EL (cell line): ENCODE measurements at places on chromosomes 7 and 10.

GRCh38 chr7:148535217-148535616 is 55.3 kb upstream of the C7orf33 start:
- DNase-seq, result no peak

GRCh38 chr7:83697804-83698530 is 49.0 kb upstream of the SEMA3E start:
- DNase-seq, result no peak

DNA sequence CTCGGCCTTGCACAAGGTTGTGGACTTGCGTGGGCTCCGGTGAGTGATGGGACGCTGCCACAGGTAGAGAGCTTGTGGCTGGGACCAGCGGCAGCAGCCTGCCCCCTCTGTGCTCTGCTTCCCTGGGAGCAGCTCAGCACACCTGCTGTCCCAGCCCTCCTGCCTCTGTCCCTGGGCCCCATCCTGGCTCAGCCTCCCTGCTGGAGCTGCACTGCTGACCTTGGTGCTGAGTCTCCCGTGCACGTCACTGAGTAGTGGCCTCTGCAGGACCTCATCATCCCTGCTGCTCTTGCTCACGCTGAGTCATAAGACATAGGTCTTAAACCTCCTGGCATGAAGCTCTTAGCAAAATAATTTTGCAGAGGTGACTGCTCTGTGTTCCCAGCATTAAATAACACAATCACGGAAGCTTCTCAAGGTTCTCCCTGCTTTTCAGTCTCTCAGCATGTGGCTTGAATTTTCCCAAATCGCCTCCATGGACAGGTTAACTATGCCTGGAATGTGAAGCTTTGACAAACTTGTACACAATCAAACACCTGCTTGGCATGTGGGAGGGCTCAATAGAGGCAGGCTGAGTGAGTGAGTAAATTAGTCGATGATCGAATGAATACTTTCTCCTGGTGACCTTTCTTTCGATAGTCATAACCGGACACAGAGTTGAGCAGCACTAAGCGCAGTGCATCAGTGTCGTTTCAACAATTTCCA is 63.8 kb upstream of the NPS start:
- DNase-seq, result peak; percentile 41

- no peak for DNase-seq
These were observed 187.7 kb upstream of the KLF6 start for GRCh38 chr10:3972460-3973301.

DNA sequence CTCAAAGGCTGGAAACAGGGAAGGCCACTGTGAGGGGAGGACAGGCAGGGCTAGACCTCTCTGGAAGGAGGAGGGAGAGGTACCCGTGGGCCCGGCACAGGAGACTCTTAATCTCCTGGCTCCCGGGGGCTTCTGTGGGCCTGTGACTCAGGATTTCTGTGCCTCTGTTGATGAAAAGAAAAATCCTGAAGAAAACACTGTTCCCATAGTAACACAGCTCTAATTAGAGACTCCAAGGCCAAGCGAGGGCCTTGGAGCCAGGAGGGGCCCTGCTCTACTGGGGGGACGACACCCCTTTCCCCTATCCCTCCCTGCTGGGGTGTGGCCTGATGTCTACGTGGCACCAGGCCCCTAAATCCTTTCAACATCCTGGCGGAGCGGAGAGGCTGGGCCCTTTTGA is 174.1 kb upstream of the TNRC18 start:
- no peak for DNase-seq

- no peak for DNase-seq
These were observed 99.1 kb downstream of the CCDC71L start for GRCh38 chr7:106561666-106562411.

DNA sequence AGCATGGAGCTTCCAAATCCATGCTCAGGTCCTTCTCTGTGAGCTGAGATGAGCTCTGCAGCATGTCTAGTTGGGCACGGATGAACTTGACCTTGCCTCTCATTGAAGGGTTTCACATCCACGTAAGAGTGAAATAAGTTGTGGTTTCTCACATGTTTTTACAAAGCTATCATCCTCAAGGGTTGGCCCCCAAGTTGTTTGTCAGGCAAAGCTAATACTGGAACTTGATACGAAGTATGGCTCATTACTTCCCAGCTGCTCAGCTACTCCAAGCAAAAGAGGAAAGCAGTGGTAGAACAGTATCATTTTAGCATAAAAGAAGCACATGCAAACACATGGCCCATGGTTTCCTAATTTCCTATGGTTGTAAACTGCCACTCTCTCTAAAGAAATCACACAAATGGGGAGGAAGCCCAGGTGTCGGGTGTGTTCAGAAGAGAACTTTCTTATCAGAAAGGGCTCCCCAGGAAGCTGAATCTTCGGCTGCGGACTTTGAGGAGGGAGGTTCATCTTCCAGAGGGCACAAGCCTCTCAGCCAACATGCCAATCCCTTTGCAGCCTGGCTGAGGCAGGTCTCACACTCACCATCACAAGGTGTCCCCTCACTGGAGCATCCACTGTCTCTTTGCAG is 45.3 kb downstream of the PDLIM1 start:
- no peak for DNase-seq

DNA sequence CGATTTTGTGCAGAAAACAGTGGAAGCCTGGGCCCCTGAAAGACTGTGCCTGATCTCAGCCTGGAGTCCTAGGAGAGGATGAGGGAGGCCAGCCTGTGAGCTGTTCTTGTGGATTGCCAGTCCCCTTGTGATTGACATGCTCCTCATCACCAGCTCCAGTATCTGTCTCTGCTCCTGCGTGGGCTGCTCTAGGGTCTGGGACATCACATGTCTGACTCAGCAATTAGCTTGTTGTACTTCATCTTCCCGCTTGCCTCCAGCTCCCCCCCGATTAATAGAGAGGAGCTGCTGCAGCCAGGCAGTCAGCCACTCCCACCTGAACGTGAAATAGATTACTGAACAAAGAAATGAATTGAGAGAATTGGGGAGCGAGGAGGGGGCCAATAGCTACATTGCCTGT is 99.6 kb upstream of the TBX20 start:
- no peak for DNase-seq

DNA sequence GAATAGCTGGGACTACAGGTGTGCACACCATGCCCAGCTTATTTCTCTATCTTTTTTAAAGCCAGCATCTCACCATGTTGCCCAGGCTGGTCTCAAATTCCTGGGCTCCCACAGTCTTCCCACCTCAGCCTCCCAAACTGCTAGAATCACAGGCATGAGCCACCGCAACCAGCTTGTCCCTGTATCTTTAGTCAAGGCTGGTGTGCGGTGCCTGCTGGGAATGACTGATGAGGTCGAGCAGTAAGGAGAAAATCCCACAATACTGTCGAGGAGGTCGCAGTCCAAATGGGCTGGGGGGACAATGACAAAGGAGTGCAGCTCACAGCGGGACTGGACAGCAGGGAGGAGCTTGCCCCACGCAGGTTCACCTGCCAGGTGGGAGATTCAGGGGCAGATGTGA is 50.2 kb upstream of the CALN1 start:
- no peak for DNase-seq

GRCh38 chr7:157795643-157796042 is 458.8 kb downstream of the DNAJB6 start:
- no peak for DNase-seq

GRCh38 chr7:8637322-8637721 is 203.9 kb downstream of the NXPH1 start:
- DNase-seq, result no peak

- DNase-seq, result no peak
These were observed 2.5 kb downstream of the RASSF4 start for GRCh38 chr10:44961931-44962750.

DNA sequence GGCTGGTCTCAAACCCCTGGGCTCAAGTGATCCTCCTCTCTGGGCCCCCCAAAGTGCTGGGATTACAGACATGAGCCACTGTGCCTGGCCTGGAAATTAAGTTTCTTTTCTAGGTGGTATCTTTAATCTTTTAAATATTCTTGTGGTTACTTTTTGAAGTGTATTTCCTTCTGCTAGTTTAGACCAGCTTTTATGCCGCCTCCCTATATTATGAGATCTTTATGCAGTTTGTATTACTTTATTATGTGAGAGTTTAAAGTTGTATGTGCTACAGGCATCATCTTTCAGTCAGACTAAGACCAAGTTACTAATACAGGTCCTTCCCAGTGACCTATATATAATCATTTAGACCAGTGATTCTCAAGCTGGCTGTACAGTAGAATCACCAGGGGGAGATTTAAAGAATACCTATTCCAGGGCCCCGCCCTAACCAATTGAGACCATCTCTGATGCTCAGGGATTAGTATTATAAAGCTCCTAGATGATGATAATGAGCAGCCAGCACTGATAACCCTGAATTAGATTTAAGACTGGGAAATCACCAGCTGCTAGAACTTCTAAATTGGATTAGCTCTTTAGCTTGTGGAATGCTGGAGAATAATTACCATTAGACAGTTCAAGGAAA is 11.3 kb downstream of the INPP5F start:
- no peak for DNase-seq

DNA sequence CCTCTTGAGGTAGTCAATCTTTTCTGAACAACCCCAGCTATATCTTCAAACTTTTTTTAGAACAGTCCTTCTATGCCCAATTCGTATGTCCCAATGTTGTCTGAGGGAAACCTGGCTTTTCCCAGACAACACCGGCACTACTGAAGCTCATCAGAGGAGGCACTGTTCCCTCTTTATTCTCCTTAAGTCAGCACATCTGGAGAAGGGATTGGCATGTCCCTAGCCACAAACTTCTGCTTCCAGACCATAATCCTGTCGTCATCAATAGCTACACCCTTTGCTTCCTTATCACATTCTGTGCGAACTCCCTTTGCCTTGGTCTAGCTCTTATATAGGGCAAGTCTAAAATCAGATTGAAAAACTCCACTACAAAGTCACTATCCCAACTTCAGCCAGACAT is 22.9 kb downstream of the PON3 start:
- no peak for DNase-seq

DNA sequence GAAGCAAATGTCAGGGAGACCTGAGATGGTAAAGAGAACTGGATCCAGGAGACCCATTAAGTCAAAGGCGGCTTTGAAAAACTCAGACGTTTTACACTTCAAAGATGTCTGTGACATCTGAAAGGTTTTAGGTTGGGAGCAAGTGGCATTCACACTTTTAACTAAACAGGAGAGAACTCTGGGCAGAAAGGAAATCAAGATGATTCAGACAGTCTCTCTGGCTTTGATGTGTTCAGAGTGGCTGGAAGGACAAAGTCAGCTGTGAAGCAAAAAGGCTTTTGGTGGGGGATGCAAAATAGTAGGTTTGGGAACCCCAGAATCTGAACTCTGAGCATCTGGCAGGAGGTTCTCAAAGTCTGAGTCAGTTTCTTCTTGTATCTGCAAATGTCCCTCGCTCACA is 66.6 kb downstream of the PRKCQ start:
- no peak for DNase-seq

- no peak for DNase-seq
These were observed 7.2 kb downstream of the ALKBH4 start for GRCh38 chr7:102457352-102457924.

GRCh38 chr7:27634671-27635493 is 27.8 kb downstream of the HIBADH start:
- DNase-seq, result no peak

- no peak for DNase-seq
These were observed 82.8 kb downstream of the ORC5 start for GRCh38 chr7:104124893-104125477.

DNA sequence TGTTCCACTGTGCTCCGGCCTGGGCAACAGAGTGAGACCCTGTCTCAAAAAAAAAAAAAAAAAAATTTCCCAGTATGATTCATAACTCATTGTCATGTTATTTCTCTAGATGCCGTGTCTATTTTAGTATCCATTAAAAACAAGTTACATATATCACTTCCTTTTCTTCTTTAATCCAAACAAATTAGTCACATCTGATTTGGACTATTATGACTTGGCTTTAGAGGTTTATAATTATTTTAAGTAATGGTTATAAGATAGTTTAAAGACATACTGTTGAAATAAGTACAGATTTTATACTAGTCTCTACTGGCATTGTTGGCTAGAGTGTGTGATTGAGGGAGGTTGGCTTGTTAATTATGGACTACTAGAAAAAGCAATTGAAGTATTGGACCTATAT is 53.3 kb downstream of the ZMYND11 start:
- DNase-seq, result peak; percentile 24

- no peak for DNase-seq
These were observed 1672.9 kb downstream of the REEP3 start for GRCh38 chr10:65194126-65194525.

DNA sequence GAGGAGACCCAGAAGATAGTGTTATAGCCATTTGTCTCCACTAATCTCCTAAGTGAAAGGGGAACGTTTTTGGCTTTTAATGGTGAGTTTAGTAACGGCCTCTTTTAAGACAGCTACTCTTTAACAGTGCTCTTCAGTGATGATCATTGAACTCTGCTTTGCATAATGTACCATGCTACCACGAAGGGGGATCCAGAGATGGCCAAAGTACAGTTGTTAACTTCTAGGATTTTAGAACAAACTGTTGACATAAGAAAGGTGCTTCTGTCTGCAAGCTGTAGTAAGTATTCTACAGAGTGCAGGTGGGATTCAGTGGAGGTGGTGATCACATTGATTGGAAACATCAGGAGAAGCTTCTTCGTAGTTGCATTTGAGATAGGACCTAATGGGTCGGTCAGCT is 114.1 kb upstream of the RPA3 start:
- DNase-seq, result no peak

DNA sequence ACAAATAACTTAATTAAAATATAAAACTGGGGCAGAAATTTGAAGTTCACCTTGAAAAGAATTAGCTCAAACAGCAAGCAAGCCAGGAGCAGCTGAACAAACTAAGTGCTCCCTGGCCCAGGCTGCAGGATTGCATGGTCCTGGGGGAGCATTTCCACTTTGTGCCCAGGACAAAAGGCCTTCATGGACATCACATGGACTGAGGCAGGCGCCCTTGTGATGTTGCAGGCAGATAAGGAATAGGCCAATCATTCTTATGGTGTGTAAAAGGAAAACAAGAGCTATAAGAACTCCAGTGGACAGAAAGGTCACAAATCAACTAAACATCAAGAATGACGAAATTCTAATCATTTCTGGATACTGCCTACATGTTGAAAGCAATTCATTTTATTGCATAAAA is 17.5 kb upstream of the TECTB start:
- DNase-seq, result no peak

- DNase-seq, result no peak
These were observed 26.5 kb upstream of the CNTNAP2 start for GRCh38 chr7:146090023-146090645.

- DNase-seq, result peak; percentile 86
These were observed 57.0 kb downstream of the YKT6 start for GRCh38 chr7:44257618-44258422.

DNA sequence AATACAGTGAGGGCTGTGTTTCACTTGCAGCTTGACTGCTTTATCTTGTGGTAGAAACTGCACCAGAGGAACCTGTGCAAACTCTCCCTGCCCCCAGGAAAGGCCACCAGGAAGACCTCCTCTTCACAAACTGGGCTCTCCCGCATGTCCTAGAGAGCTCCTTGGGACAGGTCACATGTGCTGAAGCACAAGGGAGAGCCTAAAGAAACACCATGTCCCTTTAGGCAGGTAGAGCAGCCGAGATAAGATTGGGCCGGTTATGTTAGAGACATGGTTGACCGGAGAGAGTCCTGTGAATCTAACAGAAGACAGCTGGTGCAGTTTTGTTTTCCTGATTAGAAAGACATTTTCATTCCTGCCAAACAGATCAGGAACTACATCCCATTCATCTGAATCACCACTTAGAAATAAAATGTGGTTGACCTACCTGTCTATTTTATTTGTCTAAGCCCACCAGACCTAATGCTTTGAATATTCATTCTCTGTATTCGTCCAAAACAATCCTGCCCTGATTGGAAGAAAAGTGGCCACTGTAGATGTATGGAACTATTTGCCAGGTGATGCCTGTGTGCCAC is 224.1 kb downstream of the GLI3 start:
- no peak for DNase-seq

- peak; percentile 73 for DNase-seq
These were observed 70.4 kb downstream of the PYROXD2 start for GRCh38 chr10:98344589-98345038.
